Aorta (tissue), 5 donors: ENCODE measurements at places on chromosomes 13 and 19.

DNA sequence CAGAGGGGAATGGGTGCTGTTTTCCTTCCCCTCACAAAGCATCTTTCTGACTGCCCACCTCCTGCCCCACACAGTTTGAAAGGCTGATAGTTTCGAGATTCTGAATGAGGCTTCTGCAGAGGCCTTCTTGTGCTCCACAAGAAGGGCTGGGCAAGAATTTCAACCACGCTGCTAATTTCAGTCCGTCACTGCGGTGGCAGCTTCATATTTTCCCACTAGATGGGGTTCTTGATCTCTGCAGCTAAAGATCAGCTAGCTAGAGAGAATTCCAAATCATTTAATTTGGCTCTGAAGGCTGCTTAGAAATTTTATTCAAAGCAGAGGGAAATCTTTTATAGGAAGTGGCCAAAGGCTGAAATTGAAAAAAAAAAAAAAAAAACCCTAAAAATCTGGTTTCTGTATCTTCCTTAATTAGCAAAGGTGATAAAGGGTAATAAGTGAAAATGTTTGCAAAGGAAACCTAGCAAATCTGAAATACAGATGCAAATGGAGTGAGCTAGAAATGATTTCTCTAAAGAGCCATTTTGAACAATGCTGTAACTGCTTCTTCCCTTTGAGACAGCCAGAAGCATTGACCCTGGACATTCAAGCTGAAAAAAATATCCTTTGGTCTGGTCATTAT, 38.0 kb upstream of the C13orf42 start:
- H3K36me3 ChIP-seq, result no peaks in the 10 kb centered on the region
- H3K27me3 ChIP-seq, result no peaks in the 10 kb centered on the region
- no peaks in the 10 kb centered on the region for H3K4me1 ChIP-seq
- DNase-seq, result no peak
- no peak overlapping the region for H3K4me3 ChIP-seq

DNA sequence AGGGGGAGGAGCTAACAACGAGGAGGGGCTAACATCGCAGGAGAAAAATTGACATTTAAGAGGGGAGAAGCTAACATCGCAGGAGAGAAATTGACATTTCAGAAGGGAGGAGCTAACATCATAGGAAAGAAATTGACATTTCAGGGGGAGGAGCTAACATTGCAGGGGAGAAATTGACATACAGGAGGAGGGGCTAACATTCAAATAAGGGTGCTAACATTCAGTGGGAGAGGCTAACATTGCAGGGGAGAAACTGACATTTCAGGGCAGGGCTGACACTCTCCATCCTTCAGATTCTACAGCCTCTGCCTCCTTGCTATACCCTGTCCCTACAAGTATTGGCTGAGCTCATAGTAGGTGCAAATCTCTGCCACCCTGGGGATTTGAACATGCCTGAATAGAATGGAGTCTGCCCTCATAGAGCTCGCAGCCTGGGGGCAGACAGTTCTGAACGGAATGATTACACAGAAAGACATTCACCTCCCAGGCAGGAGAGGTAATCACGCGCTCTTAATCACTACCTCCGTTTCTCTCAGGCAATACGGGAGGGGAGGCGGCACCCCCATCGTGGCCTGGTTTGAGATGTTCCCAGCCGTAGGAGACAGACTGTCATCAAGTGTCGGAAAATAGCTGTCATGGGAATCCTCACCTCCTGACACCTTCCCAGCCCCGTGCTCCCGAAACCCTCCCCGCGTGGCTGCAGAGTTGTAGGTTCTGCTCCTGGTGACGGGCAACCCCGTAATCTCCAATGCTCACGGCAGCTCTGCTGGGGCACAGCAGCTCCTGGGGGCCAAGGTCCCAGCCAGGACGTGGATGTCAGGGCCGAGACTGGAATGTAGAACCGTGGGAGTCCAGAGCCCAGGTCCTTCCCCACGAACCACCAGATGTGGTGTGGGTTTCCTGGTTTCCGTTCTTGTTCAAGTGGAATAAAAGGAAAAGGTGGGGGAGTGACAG, 9.5 kb downstream of the GPR32 start:
- H3K27me3 ChIP-seq, result no peaks in the 10 kb centered on the region
- no peak overlapping the region for H3K27ac ChIP-seq
- no peaks in the 10 kb centered on the region for H3K36me3 ChIP-seq

DNA sequence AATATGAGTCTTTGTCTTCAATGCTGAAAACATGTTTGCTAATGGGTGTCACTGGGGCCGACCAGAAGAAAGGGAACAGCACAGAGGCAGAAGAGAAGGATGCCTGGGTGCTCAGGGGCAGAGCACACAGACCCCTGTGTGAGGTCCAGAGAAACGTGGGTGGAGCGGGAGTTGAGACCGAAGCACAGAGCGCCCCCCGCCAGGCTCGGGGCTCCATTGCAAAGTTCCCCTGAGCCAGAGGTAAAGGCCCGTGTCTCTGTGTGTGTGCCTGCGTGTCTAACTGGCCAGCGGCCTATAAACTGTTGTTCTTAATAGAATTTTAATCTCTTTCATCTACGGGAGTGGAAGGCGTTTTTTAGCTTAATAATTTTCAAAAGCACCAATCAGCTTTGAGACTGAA, 343.1 kb downstream of the TEX29 start:
- no peaks in the 10 kb centered on the region for H3K36me3 ChIP-seq
- no peak overlapping the region for H3K27ac ChIP-seq
- H3K4me1 ChIP-seq, result no peaks in the 10 kb centered on the region
- no peaks in the 10 kb centered on the region for H3K27me3 ChIP-seq

GRCh38 chr13:76797361-76797760, 88.8 kb downstream of the KCTD12 start:
- no peaks in the 10 kb centered on the region for H3K4me1 ChIP-seq
- H3K36me3 ChIP-seq, result no peaks in the 10 kb centered on the region
- H3K4me3 ChIP-seq, result no peak overlapping the region
- H3K27ac ChIP-seq, result no peak overlapping the region

- DNase-seq, result peak; percentile 58
- no peaks in the 10 kb centered on the region for H3K36me3 ChIP-seq
- H3K4me1 ChIP-seq, result no peaks in the 10 kb centered on the region
- H3K27ac ChIP-seq, result no peak within 1 kb of the TSS
- no peaks in the 10 kb centered on the region for H3K27me3 ChIP-seq
These were observed at the start of gene UNC13A for GRCh38 chr19:17687857-17688784. UNC13A (minus strand) TSS chr19:17688354; CDS start chr19:17688199, 155 bp downstream.

GRCh38 chr19:55451163-55451964, 8.3 kb upstream of the SHISA7 start:
- H3K27ac ChIP-seq, result no peak overlapping the region
- H3K27me3 ChIP-seq, result no peaks in the 10 kb centered on the region
- H3K4me1 ChIP-seq, result no peaks in the 10 kb centered on the region
- no peaks in the 10 kb centered on the region for H3K36me3 ChIP-seq
- no peak for DNase-seq

GRCh38 chr19:14091813-14092462, 1.4 kb upstream of the SAMD1 start:
- no peak for DNase-seq
- H3K4me3 ChIP-seq, result no peak overlapping the region
- no peaks in the 10 kb centered on the region for H3K36me3 ChIP-seq
- H3K27me3 ChIP-seq, result no peaks in the 10 kb centered on the region
- no peaks in the 10 kb centered on the region for H3K4me1 ChIP-seq

DNA sequence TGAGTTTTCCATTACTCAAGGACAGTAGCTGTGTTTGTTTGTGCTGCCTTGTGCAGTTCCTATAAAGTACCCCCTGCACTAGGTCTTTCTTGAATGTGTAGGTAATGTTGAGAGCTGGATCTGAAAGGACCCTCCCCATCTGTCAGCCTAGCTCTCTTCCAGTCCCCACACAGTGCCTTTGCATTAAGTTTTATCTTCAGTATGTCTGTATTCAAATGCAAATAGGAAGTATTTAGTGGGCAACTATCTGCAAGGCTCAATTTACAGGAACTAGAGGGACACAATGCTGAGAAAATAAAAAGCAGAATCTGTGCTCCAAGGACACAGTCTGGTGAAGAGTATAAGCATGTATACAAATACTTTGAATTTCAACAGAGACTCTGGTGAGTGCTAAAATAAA, 558.5 kb downstream of the RFC3 start:
- H3K4me1 ChIP-seq, result no peaks in the 10 kb centered on the region
- DNase-seq, result no peak
- no peak overlapping the region for H3K27ac ChIP-seq
- no peaks in the 10 kb centered on the region for H3K36me3 ChIP-seq
- H3K27me3 ChIP-seq, result no peaks in the 10 kb centered on the region

- no peak for DNase-seq
- H3K27ac ChIP-seq, result no peak overlapping the region
- no peaks in the 10 kb centered on the region for H3K36me3 ChIP-seq
- no peaks in the 10 kb centered on the region for H3K4me1 ChIP-seq
These were observed 134.1 kb upstream of the SLC10A2 start for GRCh38 chr13:103200118-103200885.

- no peak overlapping the region for H3K4me3 ChIP-seq
- DNase-seq, result no peak
- H3K36me3 ChIP-seq, result no peaks in the 10 kb centered on the region
- no peaks in the 10 kb centered on the region for H3K4me1 ChIP-seq
- H3K27ac ChIP-seq, result no peak overlapping the region
- no peaks in the 10 kb centered on the region for H3K27me3 ChIP-seq
These were observed 10.0 kb upstream of the OXGR1 start for GRCh38 chr13:97004096-97004876.

GRCh38 chr19:18843960-18844359, 12.2 kb downstream of the UPF1 start:
- H3K36me3 ChIP-seq, result no peaks in the 10 kb centered on the region
- no peak for DNase-seq
- no peaks in the 10 kb centered on the region for H3K27me3 ChIP-seq
- no peak overlapping the region for H3K27ac ChIP-seq

DNA sequence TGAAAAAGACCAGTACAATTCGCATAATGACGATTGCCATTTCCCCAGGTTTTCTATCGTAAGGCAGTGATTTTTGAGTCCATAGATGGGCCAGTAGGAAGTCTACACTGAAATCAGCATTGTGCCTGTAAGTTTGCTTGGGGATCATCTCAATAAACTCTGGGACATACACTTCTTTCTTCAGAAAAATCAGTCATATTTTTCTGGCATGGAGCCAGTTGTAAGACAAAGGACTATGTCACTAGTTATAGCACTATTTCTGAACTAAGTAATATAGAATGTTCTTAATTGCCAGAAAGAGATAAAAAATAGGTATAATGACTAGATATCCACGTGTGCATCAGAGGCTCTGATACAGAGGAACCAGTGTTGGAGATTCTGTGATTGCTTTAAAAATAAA, 243.5 kb downstream of the LMO7 start:
- no peaks in the 10 kb centered on the region for H3K36me3 ChIP-seq
- H3K4me3 ChIP-seq, result no peak overlapping the region
- no peak overlapping the region for H3K27ac ChIP-seq
- no peaks in the 10 kb centered on the region for H3K27me3 ChIP-seq
